ENCODE measurements at places on chromosomes 11 and 22.
A peak's percentile ranks its signal among the peaks of the same experiment; 100 is the strongest.

GRCh38 chr22:31905356-31905755 is 39.0 kb upstream of the YWHAH start:
- no peak for DNase-seq

DNA sequence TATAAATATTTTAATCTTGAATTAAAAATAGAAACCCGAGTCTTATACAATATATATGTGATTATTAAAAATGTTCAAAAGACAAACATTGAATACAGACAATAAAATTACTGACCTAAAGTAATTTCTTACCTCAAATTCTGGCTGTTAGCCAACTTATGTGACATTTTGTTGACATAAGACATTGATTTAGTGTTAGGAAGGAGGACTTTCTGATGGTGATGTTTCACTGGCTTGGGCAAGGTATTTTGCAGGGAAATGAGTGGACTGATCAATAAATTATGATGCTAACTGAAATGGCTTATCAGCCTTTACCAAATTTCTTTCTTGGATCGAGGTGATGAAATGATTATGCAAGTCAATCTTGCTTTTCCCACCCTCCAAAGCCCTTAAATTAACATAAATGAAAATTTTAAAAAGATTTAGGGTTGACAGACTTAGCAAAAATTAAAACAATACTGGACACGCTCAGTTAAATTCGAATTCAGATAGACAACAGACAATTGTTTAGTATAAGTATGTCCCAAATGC is 33.2 kb upstream of the FZD4 start:
- DNase-seq: no peak

DNA sequence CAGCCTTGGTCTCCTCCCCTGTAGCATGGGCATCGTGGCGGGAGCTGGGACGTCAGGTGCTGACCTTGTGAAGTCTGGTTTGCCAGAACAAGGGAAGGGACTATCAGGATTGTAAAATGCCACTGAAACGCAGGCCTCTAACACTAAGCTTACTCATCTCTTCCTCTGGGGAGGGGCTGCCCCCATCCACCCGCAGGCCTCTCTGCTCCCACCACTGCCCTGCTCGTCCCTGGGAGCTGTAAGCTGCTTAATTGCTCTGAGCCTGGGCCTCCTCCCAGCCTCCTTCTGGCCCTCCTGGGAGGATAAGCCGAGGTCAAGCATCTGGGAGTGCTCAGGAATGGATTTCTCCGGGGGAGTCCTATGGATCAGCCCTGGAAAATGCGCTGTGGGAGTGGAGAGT is 8.4 kb downstream of the SHISAL1 start:
- no peak for DNase-seq

GRCh38 chr22:32024796-32025195 is 18.3 kb upstream of the SLC5A1 start:
- no peak for DNase-seq

GRCh38 chr11:110711448-110711775 is 825 bp downstream of the ARHGAP20 start:
- DNase-seq: no peak

DNA sequence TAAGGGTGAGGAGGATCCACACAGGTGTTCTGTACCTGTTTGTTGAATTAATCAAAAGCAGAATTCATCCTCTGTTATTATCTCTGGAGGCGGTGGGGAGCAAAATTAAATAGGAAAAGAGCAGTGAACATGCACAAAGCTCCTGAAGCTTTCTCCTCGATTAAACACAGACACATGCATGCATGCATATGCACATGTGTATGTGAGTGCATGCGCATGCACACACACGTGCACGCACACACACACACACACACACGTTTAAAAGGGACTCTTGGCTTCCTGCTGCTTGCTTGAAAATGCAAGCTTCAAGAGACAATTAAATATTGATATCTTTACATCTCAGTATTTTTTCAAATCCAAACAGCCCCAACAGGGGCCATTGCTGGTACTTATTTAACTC is 462.1 kb downstream of the BUD13 start:
- DNase-seq: no peak

DNA sequence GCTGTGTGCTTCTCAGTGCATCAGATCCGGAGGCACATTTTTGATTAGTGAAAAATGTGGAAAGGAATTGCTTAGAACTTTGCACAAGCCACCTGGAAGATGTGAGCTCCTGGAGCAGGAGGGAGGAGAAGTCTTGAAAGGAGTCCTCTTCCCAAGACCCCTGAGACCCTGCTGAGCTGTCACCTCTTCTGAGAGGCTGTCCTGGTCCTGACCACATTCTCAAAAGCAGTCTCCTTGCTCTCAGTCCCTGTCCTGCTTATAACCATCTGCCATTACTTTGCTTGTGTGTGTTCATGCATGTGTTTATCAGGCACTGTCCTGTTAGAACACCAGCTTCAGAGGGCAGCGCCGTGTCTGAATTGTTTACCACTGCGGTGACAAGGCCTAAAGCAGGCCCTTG is 86.5 kb downstream of the BCR start:
- no peak for DNase-seq

- DNase-seq: no peak
These were observed 57.1 kb upstream of the LDLRAD3 start for GRCh38 chr11:35886759-35887158.

GRCh38 chr11:34063061-34063795 is 11.7 kb downstream of the CAPRIN1 start:
- no peak for DNase-seq

- DNase-seq: no peak
These were observed 85.0 kb downstream of the INSC start for GRCh38 chr11:15199693-15200092.

- DNase-seq: no peak
These were observed 333.0 kb upstream of the LUZP2 start for GRCh38 chr11:24163841-24164240.

DNA sequence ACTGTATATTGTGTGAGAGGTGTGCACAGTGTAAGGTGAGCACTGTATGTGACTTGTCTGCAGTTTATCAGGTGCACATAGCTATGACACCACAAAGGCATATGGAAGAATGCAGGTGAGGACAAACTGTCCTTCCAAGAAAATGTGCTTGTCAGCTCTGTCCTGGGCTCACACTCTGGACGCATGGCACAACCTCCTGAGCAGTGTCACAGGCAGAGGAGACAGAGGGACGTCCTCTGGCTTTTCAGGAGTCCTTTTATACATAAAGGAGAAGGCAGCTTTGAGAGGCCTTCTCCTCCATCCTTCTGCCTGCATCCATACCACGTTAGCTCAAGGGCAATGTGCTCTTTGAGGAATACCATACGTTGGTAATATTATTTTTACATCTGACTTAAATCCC is 7.5 kb upstream of the MYOD1 start:
- no peak for DNase-seq

DNA sequence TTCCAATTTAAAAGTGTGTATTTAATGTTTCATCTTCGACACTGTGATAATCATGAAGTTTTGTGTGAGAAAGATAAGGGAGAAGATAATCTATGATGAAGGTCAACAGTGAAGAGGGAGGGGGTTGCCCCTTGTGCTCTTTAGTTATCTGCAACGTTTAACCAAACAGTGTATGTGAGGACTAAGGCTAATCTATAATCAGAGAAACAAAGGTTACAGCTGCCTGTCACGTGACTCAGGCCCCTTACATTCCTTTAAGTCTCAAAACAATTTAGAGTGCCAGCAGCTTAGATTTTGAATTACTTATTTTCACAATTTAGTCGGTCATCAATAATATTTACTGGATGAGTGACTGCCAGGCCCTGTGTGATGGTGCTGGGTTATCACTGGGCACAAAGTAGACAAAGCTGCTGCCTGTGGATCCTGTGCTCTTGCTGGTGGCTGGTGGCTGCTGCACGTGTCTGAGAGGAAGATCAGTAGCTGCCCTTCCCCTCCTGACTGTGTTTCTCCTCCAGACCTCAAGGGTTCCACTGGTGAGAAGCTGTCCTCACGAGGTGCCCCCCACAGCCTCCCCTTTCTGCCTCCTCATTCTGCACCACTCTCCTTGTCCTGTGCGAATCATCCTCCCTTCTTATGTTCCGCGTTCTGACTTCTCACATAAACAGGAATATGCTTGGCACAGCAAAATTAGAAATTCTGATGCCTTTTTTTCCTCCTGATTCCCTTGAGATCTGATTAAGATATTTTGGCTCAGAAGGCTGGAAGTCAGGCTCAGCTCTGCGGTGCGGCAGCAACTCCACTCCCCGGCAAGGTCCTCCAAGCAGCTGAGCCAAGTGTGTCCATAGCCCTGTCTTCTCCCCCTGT is 331.1 kb upstream of the B3GAT1 start:
- DNase-seq: no peak

DNA sequence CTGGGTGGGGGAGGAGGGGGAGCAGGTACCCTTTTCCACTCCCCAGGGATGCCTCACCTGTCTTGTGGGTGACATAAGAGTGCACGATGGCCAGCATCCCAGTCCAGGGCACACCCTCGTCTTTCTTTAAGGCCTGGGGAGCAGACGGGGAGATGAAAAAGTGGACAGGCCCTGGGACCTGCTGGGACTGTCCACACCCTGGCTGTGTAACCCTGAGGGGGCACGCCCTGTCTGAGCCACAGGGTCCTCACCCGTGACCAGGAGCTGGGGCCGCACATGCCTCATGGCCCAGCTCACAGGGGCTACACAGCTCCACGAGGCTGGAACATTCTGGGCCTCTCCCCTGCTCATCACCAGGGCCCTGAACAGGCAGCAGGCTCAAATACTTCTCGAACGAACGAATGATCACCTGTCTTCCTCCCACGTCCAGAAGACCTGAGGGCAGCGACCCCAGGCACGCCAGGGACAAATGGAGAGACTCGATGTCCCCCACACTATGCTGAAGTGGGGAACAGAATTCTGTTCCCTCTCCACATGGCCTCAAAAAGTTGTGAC is 123.9 kb downstream of the PHF21B start:
- DNase-seq: no peak

DNA sequence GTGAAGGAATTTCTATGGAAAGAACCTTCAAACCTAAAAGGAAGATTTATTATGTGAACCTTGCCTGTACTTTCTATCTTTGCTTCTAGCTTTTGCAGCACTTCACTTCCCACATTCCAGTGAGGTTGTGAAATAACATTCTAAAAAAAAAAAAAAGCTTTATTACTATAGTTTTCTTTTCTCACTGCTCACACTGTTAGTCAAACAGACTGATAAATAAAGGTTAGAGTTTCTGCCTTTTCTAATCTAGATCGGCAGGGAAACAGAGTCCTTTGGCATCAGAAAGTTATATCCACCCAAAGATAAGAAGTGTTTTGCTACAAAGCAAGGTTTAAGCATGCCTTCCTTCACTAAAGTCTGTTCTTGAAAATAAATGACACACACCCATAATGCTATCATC is 2.8 kb downstream of the AAMDC start:
- DNase-seq: no peak

DNA sequence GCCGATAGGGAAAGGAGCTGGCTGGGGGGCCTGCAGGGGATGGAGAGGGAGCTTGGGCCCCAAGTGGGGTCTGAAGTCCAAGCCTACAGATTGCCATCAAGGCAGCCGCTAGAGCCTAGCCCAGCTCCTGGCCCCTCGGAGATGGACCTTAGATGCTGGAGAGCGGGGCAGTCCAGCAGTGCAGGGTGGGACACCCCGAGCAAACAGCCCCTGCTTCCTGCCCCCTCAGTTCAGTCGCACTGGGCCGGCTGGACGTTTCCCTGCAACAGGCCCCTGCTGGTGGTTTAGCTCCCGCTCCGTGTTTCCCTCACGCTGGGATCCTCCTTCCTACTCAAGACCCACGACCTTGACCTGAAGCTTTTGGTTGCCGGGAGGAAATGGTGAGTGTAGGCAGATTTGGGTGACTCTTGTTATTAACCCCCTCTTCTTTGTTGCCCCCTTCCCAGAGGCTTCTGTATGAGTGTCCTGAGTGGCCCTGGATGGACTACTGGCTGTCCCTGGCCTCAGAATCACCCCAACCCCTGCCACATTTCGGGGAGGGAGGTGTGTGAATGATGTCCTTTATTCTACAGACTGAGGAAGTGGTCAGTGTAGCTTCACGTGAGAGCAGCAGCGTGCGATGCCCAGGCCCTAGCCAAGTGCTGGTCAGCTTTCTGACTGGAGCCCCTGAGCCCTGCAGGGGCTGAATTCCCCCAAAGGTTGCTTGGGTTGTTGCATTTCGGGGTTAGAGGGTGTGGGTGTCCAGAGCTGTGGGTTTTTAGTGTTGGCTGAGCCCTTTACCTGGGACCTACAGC is 2.7 kb downstream of the ST3GAL4 start:
- DNase-seq: no peak

GRCh38 chr22:50185375-50186087 is at the start of gene TRABD:
Gene TRABD (plus strand): TSS chr22:50185913. CDS start chr22:50193061, 7,148 bp downstream.
- DNase-seq: peak; percentile 81

DNA sequence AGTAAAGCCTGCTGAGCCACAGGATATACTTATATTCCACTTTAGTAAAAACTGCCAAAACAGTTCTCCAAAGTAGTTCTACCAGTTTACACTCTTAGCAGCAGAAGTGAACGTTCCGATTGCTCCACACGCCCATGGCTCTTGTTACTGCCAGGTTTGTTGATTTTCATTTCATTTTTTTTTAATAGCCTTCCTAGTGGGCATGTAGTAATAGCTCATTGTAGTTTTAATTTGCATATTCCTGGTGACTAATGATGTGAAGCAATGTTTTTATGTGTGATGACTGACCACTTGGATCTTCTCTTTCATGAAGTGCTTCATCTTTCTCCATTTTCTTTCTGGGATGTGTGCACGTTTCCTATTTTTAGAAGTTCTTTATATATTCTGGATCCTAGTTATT is 4.8 kb upstream of the C11orf97 start:
- no peak for DNase-seq

DNA sequence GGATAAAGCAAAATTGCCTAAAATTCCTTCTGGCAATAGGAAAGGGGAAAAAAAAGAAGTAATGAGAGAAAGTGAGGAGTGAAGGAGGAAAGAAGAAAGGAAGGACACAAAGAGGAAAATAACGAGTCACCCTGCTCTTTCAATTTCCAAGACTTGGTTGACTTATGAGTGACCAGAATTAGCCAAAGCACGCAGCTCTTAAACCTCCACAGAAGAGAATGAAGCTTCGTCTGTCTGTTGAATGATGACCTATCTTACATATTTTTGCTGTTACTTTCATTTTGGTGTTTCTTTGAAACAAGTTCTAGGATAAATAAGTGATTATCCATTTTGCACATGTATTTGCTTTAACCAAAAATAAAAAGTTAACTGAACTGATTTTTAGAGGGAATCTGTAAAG is 728 bp downstream of the MMP27 start:
- no peak for DNase-seq

DNA sequence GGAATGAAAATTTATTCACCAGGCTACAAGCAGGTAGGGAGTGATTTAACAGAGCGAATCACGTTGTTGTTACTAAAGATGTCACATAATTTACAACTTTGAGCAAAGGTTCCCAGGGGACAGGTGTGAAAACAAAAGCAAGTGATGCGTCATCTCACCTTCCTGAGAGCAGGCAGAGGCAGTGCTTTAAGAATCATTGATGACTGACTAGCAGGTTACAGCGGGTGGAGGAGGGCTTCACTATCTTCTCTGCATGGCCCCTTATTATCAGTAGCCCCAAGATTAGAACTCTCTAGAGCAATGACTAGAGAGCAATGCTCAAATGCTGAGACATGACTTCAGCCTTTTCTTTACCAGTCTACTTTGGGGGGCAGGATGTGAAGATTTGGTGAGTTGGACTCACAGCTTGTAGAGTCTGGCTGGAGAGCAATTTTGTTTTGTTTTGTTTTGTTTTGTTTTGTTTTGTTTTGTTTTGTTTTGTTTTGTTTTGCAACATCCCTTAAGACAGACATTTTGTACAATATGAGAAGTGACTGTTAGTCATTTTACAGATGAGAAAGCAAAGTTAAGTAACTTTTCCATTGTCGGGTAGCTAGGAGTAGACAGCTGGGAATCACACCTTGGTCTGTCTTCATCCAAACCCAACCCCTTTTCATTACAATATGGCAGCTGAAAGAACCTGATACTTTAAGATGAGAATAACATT is 84.8 kb downstream of the SLC1A2 start:
- DNase-seq: no peak

GRCh38 chr11:47204637-47204989 is 10.2 kb upstream of the DDB2 start:
- no peak for DNase-seq

Measured in fibroblast of skin of left quadriceps (primary cell).